ENCODE measurements at places on chromosomes 6 and 20. TPM values are rescaled to one million over a fixed set of nuclear protein-coding genes. Genes with fewer than 3 reads are reported as not detected.

- DNase-seq: no peak
- no peak overlapping the region for H3K4me3 ChIP-seq
Measured at GRCh38 chr20:6075428-6076219, 21.8 kb upstream of the LRRN4 start.

Gene POPDC3
- total RNA-seq: not detected

DNA sequence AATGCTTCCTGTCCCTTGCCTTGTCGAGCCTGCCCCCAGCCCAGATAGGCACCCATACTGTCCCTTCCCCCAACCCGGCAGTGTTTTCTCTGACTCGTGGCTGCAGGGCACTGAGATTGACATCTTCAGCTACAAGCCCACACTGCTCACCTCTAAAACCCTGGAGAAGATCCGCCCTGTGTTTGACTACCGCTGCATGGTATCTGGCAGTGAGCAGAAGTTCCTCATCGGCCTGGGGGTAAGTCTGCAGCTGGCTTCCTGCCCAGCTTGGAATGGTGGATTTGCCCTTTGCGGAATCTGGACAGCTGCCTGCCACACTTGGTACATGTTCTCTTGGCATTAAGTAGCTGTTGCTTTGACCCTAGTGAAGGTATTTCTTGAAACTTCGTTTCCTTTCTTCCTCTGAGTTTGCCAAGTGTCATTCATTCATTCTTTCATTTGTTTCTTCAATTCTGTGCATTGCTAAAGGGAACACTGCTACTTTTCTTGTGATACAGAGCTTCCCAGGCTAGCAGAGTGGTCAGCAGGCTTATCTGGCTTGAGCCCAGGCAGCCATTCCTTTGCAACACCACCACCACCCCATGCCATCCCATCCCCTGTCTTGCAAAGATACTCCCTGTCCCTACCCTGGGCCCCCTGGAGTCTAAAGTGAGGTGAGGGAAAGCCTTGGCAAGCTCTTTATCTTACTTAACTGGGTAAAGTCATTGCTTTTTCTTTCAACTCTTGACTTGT lies 26.2 kb downstream of the CCDC167 start:
- H3K36me3 ChIP-seq: peaks cover 84% of the 10 kb centered on the region
- no peak overlapping the region for H3K4me3 ChIP-seq
- no peaks in the 10 kb centered on the region for H3K4me1 ChIP-seq
- no peak overlapping the region for H3K27ac ChIP-seq
- H3K27me3 ChIP-seq: no peaks in the 10 kb centered on the region

- H3K27me3 ChIP-seq: no peaks in the 10 kb centered on the region
- H3K27ac ChIP-seq: no peak overlapping the region
- peaks cover 13% of the 10 kb centered on the region for H3K4me1 ChIP-seq
- no peak for DNase-seq
- no peaks in the 10 kb centered on the region for H3K36me3 ChIP-seq
Measured at GRCh38 chr6:148528292-148528691, 185.7 kb downstream of the SASH1 start.

DNA sequence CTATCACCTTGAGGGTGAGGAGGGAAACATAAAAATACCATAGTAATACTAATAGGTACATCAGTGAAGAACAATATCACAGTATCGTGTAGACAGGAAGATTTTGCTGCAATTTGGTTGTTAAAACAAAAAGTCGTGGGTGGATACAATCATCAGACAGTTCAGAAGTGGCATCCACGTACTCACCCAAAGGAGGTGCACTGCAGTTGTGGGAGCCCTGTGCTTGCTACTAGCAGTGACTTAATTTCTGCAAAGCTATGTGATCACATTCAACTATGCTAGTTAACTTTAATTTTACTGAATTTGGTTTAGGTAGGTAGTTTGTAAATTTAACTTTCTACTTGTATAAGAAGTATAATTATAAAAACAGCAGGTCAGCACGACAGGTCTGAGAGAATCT lies 188.2 kb upstream of the SGK1 start:
- H3K27ac ChIP-seq: no peak overlapping the region
- H3K4me1 ChIP-seq: no peaks in the 10 kb centered on the region
- H3K27me3 ChIP-seq: no peaks in the 10 kb centered on the region
- no peak overlapping the region for H3K4me3 ChIP-seq
- no peaks in the 10 kb centered on the region for H3K36me3 ChIP-seq

- H3K4me1 ChIP-seq: no peaks in the 10 kb centered on the region
- H3K36me3 ChIP-seq: no peaks in the 10 kb centered on the region
- H3K27me3 ChIP-seq: peaks cover 22% of the 10 kb centered on the region
- H3K4me3 ChIP-seq: no peak overlapping the region
Measured at GRCh38 chr6:145003145-145003544, 718.0 kb downstream of the UTRN start.

DNA sequence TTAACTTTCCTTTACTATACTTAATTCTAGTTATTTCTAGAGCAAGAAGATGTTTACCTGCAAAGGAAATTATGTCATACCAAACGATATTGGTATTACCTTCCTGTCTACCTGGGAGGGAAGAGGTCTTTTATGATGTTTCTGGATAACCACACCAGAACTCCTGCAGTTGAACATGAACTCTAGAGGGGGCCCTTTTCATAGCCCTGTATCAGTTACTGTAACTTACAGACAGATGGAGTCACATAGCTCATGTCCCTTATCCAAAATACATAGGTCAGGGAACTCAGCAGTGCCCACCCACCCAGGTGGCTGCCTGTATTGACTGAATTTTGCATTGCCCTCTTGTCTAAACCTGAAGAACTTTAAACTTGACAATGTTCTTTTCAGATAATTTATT lies 35.1 kb upstream of the MYL9 start:
- no peaks in the 10 kb centered on the region for H3K27me3 ChIP-seq
- H3K36me3 ChIP-seq: peaks cover 15% of the 10 kb centered on the region
- H3K4me1 ChIP-seq: peaks cover 5% of the 10 kb centered on the region
- DNase-seq: no peak

GRCh38 chr6:146948790-146949342 lies 255.4 kb upstream of the STXBP5 start:
- no peak overlapping the region for H3K27ac ChIP-seq
- H3K4me1 ChIP-seq: peaks cover 13% of the 10 kb centered on the region

Gene CCM2L
- total RNA-seq: not detected

- H3K4me1 ChIP-seq: no peaks in the 10 kb centered on the region
- peaks cover 30% of the 10 kb centered on the region for H3K27me3 ChIP-seq
- DNase-seq: no peak
- no peak overlapping the region for H3K27ac ChIP-seq
Measured at GRCh38 chr6:111068866-111069234, 18.5 kb upstream of the SLC16A10 start.

Gene TMEM151B
- total RNA-seq: not detected

Gene MROH8
- total RNA-seq: 2.2 TPM

DNA sequence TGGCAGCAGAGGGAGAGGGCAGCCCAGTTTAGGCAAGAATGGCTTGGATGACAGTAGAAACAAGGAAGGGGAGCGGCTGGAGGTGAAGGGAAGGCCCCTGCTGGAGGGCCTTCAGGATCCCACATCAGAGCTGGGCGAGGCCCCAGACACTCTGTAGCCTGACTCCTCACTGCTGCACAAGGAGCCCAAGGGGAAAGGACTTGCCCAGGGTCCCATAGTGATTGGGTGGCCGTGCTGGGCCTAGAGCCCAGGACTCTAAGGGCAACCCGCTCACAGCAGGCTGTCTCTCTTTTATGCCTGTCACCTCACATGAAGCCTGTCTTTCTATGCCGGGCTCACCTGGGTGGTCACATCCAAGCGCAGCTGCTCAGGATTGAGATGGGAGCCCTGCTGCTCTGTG lies 9.3 kb downstream of the AARS2 start:
- peaks cover 38% of the 10 kb centered on the region for H3K36me3 ChIP-seq
- DNase-seq: no peak
- H3K4me3 ChIP-seq: no peak overlapping the region
- H3K27me3 ChIP-seq: peaks cover 4% of the 10 kb centered on the region
- peaks cover 2% of the 10 kb centered on the region for H3K4me1 ChIP-seq

DNA sequence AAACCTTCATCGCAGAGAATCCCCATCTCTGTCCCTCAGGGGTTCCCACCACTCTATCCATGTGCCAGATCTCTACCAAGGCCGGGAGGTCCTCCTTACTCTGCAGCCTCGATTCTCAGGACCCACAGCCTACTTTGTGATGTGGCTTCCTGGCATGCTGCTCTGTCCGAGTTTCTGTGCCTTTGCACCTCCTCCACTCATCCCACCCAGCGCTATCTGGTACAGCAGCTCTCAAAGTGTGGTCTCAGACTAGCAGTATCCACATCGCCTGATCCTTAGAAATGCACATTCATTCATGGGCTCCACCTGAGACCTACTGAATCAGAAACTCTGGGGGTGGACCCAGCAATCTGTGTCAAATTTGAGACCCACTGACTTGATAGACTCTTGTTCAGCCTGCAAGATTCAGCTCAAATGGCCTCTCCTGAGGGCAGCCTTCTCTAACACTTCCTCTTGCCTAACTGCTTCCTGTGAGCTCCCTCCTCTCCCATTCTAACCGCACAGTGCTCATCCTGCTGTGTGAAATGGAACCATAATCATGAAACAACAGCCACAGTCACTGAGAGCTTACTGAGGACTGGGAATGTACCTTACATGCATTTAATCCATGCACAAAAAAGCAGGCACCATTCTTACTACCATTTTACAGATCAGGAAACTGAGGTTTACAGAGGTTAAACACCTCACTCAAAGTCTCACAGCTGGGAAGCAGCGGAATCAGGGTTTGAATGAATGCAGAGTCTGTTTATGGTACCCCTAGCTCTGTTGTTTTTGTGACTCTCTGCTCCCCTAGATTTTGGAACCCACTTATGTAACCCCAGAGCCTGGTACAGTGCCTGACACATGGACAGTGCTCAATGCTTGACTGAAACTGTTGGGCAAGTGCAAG lies 69.4 kb downstream of the JPH2 start:
- H3K4me1 ChIP-seq: peaks cover 1% of the 10 kb centered on the region
- peaks cover 32% of the 10 kb centered on the region for H3K27me3 ChIP-seq
- H3K27ac ChIP-seq: no peak overlapping the region
- DNase-seq: no peak
- H3K4me3 ChIP-seq: no peak overlapping the region

Data from activated CD4-positive, alpha-beta memory T cell treated with anti-CD3 and anti-CD28 coated beads, Interleukin-2, amount 10 ng/mL, durations not matched to agents 7 days and 5 days (primary cell).